ENCODE measurements at places on chromosomes 7 and 10. TPM values are rescaled to one million over a fixed set of nuclear protein-coding genes. Genes with fewer than 3 reads are reported as not detected.

DNA sequence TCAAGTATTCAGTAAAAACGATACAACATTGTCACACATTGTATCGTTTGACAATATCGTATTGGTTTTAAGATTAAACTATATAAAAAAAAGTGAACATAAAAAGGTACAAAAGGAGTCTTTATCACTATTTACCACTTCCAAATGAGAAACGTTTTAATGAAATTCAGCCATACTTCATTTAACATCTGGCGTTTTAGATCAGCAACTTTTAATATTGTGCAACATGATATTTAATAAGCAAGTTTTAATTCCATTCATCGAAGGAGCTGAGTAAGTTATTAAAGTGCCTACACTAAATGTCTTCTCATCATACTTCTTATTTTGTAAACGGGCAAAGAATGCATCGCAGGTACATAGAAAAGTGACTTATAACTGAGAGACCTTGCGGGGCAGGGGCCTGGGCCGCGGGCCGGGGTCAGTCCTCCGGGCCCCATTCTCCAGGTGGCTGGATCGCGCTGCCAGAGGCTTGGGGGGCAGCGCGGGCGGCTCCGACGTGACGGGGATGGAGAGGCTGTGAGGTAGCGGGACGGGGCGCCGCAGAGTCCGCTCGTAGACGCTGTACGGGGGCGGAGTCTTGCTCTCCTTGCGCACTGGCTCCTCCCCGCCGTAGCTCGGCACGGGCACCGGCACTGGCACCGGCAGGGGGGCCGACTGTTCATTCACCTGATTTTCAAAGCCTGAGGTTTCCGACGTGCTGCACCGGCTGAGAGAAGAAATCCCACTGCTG is 165.8 kb upstream of the IMMP2L start:
- H3K4me1 ChIP-seq: no peaks in the 10 kb centered on the region
- no peak overlapping the region for H3K4me3 ChIP-seq
- H3K27me3 ChIP-seq: no peaks in the 10 kb centered on the region
- no peak for DNase-seq
- H3K36me3 ChIP-seq: no peaks in the 10 kb centered on the region

- H3K27ac ChIP-seq: no peak overlapping the region
- H3K27me3 ChIP-seq: no peaks in the 10 kb centered on the region
- no peak for DNase-seq
- H3K36me3 ChIP-seq: no peaks in the 10 kb centered on the region
- no peak overlapping the region for H3K4me3 ChIP-seq
- no peaks in the 10 kb centered on the region for H3K4me1 ChIP-seq
These were observed 345.9 kb downstream of the KIF20B start for GRCh38 chr10:90047243-90047729.

Gene MPP7
- total RNA-seq: 5.9 TPM

GRCh38 chr7:129949292-129950133 is 3.2 kb downstream of the UBE2H start:
- H3K27ac ChIP-seq: peak overlapping the region; percentile 98
- no peaks in the 10 kb centered on the region for H3K27me3 ChIP-seq
- DNase-seq: peak; percentile 19
- peak overlapping the region; percentile 0 for H3K4me3 ChIP-seq
- H3K36me3 ChIP-seq: no peaks in the 10 kb centered on the region

GRCh38 chr7:137003086-137003485 is 134.6 kb downstream of the CHRM2 start:
- DNase-seq: no peak
- no peak overlapping the region for H3K4me3 ChIP-seq
- H3K4me1 ChIP-seq: no peaks in the 10 kb centered on the region
- no peak overlapping the region for H3K27ac ChIP-seq
- H3K27me3 ChIP-seq: no peaks in the 10 kb centered on the region
- no peaks in the 10 kb centered on the region for H3K36me3 ChIP-seq

DNA sequence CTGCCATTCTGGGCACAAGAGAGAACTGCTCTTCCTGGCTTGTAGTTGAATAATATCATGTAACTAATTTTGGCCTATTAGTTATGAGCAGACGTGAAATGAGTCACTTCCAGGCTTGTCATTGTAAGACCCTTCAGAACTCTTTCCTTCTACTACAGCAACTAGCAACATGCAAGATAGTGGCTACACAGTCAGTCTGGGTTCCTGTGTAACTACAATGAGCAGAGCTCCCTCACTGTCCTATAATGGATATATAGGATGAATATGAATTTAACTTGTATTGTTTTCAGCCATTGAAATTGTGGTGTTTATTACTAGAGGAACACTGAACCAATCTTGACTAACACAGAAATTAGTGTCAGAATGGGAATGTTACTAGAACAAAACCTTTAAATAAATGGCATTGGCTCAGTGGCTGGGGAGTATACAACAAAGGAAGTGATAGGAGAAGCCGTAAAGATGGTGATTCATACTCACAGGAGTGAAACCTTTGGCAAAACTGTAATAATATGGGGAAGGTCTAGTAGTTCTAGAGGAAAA is 2.9 kb upstream of the MTPN start:
- no peak overlapping the region for H3K27ac ChIP-seq
- no peak for DNase-seq
- no peaks in the 10 kb centered on the region for H3K27me3 ChIP-seq
- H3K4me1 ChIP-seq: peaks cover 17% of the 10 kb centered on the region
- H3K36me3 ChIP-seq: no peaks in the 10 kb centered on the region

Gene GNAT3
- not detected for total RNA-seq

GRCh38 chr10:73762915-73763314 is 18.7 kb downstream of the SEC24C start:
- H3K4me3 ChIP-seq: no peak overlapping the region
- no peak for DNase-seq
- H3K27me3 ChIP-seq: no peaks in the 10 kb centered on the region
- no peaks in the 10 kb centered on the region for H3K4me1 ChIP-seq
- H3K36me3 ChIP-seq: peaks cover 61% of the 10 kb centered on the region
- H3K27ac ChIP-seq: no peak overlapping the region

DNA sequence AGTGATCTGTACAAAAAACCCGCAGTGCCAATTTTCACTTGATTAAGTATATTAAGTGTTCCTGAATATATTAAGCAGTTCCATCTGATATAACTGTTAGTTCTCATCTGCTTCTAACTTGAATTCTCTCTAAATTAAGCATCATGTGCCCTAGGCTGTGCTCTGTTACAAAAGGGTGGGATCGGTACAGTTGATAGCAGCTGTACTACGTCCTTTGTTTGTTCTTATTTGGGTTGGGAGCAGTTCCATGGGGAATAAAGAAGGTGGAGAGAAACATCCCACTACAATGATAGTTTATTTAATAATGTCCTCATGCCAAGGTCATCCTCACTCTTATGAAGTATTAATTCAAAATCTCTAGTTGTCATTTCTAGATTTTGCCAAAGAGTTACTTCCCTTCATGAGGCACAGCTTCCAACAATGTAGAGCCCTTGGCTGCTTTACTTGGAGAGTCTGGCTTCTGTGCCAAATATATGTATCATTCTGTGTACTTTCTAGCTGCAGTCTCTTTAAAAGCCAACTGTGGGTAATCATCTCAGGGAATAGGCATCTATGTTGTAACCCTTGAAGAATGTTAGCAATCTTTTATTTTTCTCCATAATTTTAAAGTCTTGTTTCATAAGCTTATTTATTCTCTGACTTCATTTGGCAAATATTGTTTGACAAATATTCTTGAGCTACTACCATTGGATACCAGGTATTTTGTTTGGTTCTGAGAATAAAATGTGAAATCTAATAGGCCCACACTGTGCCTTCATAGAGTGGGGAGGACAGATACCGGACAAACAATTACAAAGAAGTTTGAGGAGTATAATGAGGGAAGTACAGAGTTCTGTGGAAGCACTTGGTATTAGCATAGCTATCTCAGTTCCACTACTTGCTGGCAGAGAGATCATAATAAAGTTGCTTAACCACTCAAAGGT is 22.4 kb upstream of the AHR start:
- H3K27ac ChIP-seq: no peak overlapping the region
- H3K36me3 ChIP-seq: no peaks in the 10 kb centered on the region
- peaks cover 9% of the 10 kb centered on the region for H3K4me1 ChIP-seq
- peak; percentile 25 for DNase-seq

DNA sequence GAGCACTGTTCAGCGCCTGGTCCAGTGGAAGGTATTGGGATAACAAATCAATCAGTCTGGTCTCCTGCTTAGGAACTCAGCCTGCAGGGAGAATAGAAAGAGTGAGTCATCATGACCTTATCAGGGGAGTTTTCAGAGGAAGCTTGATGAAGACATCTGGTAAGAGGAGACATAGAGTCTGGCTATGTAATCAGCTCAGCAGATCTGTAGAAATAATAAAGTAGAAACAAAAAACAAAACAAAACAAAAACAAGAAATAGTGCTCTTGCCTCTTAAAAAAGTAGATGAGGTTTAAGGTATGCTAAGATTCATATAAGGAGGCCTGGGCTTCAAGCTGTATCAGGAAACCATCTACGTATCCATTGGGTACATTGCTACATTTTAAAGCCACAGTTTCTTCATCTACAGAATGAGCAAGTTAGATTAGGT is 14.4 kb downstream of the TAS2R41 start:
- no peaks in the 10 kb centered on the region for H3K4me1 ChIP-seq
- DNase-seq: no peak
- no peak overlapping the region for H3K27ac ChIP-seq
- H3K27me3 ChIP-seq: no peaks in the 10 kb centered on the region
- H3K4me3 ChIP-seq: no peak overlapping the region

GRCh38 chr7:157266272-157266671 is 70.5 kb upstream of the DNAJB6 start:
- H3K4me3 ChIP-seq: no peak overlapping the region
- no peak for DNase-seq
- no peak overlapping the region for H3K27ac ChIP-seq
- H3K36me3 ChIP-seq: no peaks in the 10 kb centered on the region

Gene VIPR2
- total RNA-seq: 18.2 TPM

DNA sequence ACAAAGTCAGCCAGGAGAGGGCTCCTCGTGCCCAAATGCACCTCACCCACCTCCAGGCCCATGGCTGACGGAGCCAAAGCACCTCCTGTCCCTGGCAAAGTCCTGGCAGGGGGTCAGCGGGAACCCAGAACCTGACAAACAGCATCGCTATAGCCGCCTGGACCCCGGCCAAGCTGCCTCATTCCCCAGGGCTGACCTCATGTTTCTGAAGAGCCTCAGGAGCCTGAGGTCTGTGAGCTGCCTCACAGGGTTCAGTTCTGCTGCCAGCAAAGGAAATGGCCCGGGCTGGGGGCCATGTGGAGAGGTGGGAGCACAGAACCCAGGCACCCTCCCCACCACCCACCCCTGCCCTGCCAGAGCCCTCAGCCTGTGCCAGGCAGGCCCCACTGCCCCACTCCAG is 4.2 kb upstream of the NANOS1 start:
- no peak overlapping the region for H3K4me3 ChIP-seq
- peak overlapping the region; percentile 82 for H3K27ac ChIP-seq
- peaks cover 35% of the 10 kb centered on the region for H3K4me1 ChIP-seq
- DNase-seq: peak; percentile 92

Gene TRIM4
- 41.9 TPM for total RNA-seq

- H3K27me3 ChIP-seq: no peaks in the 10 kb centered on the region
- DNase-seq: no peak
- H3K4me1 ChIP-seq: peaks cover 13% of the 10 kb centered on the region
These were observed 46.9 kb upstream of the TRIM8 start for GRCh38 chr10:102597131-102597991.

DNA sequence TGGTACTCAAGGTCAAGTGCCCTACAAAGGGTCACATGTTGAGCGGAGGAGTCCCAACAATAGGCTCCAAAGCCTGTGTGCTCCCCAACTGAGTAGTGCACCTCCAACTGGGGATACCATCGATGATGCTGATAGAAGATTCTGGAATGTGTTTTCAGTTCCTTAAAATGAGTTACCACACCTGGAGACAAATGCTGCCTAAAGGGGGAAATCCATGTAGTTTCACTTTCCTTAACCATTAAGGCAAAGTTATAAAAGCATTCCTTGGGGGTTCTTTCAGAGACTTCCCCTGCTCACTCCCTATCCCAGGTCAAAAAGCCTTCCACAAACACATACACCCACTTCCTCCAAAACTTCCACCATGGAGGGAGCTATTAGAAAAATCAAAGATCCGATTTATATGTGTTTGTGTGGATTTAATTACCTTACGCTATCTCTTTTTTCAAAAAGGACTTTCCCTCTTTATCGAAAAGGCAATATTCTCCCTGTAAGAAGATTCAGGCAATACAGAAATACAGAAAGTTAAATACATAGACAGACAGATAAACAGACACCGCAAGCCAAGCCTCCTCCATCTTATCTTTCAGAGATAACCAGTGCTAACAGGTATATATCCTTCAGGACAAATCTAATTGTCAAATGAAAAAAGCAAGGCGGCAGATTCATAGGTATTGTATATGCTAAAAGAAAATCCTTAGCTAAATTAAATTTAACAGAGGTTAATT is 135.9 kb upstream of the ASAH2 start:
- no peak overlapping the region for H3K27ac ChIP-seq
- no peaks in the 10 kb centered on the region for H3K36me3 ChIP-seq

- H3K4me1 ChIP-seq: no peaks in the 10 kb centered on the region
- no peaks in the 10 kb centered on the region for H3K27me3 ChIP-seq
- DNase-seq: no peak
These were observed 124.8 kb downstream of the ADCY1 start for GRCh38 chr7:45699015-45699309.

GRCh38 chr10:110216240-110216639 is 8.8 kb downstream of the MXI1 start:
- no peak overlapping the region for H3K4me3 ChIP-seq
- H3K27me3 ChIP-seq: no peaks in the 10 kb centered on the region

GRCh38 chr7:74585844-74586243 is 71.7 kb upstream of the GTF2I start:
- H3K36me3 ChIP-seq: no peaks in the 10 kb centered on the region
- H3K27ac ChIP-seq: no peak overlapping the region
- no peaks in the 10 kb centered on the region for H3K27me3 ChIP-seq
- DNase-seq: no peak
- peaks cover 23% of the 10 kb centered on the region for H3K4me1 ChIP-seq

- no peak for DNase-seq
- no peaks in the 10 kb centered on the region for H3K36me3 ChIP-seq
- peaks cover 46% of the 10 kb centered on the region for H3K4me1 ChIP-seq
- H3K4me3 ChIP-seq: no peak overlapping the region
These were observed 122.6 kb downstream of the LRRC4 start for GRCh38 chr7:127908430-127909258.

Gene HOXA4
- total RNA-seq: 0.78 TPM

DNA sequence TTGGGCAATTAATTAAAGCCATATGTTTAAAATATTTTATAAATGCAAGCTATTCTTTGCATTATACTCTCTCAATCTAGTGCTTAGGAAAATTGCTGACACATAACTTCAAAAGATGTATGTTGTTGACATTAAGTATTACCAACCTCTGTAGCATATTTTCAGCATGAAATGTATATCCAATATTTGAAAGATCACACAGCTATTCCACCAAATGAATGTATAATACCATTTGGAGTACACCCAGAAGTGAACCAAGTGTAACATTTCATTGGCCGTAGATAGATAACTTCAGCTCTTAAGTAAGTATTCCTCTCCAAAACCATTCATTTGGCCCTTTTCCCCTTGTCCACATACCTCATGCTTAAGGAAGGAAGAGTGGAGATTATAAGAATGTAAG is 104.6 kb downstream of the HECTD2 start:
- H3K27me3 ChIP-seq: no peaks in the 10 kb centered on the region
- H3K4me1 ChIP-seq: peaks cover 32% of the 10 kb centered on the region
- H3K4me3 ChIP-seq: no peak overlapping the region
- H3K36me3 ChIP-seq: no peaks in the 10 kb centered on the region
- no peak overlapping the region for H3K27ac ChIP-seq

Gene RBM20
- total RNA-seq: 39.4 TPM

Data from body of pancreas (tissue), 4 donors.